ENCODE measurements at places on chromosomes 2 and 18. TPM values are rescaled to one million over a fixed set of nuclear protein-coding genes. Genes with fewer than 3 reads are reported as not detected.

DTNB gene
- 11.6 TPM for total RNA-seq

ABCG5 gene
- total RNA-seq: not detected

GBX2 gene
- not detected for total RNA-seq

SAG gene
- total RNA-seq: not detected

SPRED2 gene
- total RNA-seq: 25.3 TPM

UCN gene
- total RNA-seq: not detected

CPO gene
- 0.44 TPM for total RNA-seq

SCYGR4 gene
- total RNA-seq: not detected

AOX1 gene
- 212 TPM for total RNA-seq

GALNT5 gene
- total RNA-seq: 0.17 TPM

MLPH gene
- total RNA-seq: 7.1 TPM

MARCO gene
- 23.6 TPM for total RNA-seq

CSRNP3 gene
- total RNA-seq: 2.4 TPM

ZNF514 gene
- total RNA-seq: 17.2 TPM

CCDC141 gene
- 5.4 TPM for total RNA-seq

SCN3A gene
- 0.38 TPM for total RNA-seq

CASP10 gene
- total RNA-seq: 23.2 TPM

UPP2 gene
- total RNA-seq: not detected

COQ10B gene
- 23.4 TPM for total RNA-seq
